ENCODE measurements at places on chromosomes 7 and 10.

DNA sequence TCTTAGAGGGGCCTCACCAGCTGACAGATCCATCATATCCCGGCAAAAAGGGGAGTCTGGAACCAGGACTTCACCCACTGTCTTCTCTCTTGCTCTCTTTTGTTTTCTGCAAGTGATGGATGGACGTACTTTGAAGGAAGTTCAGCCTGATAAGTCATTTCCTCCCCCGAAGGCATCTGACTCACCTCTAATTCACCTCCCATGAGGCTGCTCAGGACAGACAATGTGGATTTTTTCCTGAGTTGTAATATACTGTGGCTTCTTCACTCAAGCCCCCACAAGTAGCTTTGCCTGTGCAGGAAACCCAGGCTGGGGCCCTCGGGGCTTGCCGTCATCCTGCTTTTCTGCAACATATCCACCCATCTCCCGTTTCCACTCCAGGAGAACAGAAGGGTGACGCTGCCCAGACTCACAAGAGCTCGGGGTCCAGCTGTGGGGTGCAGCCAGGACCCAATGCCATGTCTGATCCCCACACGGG lies 70.4 kb downstream of the ASB13 start:
- no peak for DNase-seq

GRCh38 chr10:114577133-114577532 lies 80.9 kb downstream of the ABLIM1 start:
- DNase-seq: no peak

- peak; percentile 83 for DNase-seq
Measured at GRCh38 chr7:95509199-95509598, 23.5 kb downstream of the ASB4 start.

GRCh38 chr10:119233123-119233820 lies 25.9 kb downstream of the GRK5 start:
- no peak for DNase-seq

DNA sequence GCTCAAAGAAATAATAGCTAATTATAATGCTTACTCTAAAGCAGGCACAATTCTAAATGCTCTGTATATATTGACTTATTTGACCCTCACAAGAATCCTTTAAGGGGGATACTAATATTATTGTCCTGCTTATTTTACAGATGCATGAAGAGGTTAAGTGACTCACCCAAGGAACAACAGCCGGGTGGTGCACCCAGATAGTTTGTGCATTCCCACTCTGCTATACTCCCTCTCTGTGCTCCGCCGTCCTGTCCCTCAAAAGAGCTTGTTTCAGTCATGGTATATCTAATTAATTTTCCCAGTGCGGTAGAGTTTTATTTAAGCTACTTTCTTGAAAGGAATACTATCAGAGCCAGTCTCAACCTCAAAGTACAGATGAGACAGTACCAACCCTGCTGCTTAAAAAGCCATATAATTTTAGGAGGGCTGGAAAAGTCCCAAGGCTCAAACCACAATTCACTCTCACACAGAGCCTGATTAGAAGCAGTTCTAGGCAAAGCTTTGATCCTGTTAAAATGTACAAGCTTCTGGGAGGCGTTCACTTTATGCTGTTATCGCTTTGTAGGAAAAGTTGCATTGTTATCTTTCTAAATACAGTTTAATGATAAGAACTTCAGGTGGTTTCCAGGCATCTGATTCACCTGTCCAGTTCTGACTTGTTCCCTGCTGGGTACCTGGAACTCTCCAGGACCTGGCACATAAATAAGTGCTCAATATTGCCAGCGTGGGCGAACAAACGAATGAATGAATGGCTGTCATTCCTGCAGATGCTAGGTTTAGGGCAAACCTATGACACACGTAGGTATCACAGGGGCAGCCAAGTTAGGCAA lies 261.5 kb upstream of the KLF14 start:
- DNase-seq: no peak

Measured in NCI-H1417 treated with DMSO at 0.1 percent for 48 hours (cell line).